ENCODE measurements at places on chromosomes 1 and 21. TPM values are rescaled to one million over a fixed set of nuclear protein-coding genes. Genes with fewer than 3 reads are reported as not detected.
A peak's percentile ranks its signal among the peaks of the same experiment; 100 is the strongest.

DNA sequence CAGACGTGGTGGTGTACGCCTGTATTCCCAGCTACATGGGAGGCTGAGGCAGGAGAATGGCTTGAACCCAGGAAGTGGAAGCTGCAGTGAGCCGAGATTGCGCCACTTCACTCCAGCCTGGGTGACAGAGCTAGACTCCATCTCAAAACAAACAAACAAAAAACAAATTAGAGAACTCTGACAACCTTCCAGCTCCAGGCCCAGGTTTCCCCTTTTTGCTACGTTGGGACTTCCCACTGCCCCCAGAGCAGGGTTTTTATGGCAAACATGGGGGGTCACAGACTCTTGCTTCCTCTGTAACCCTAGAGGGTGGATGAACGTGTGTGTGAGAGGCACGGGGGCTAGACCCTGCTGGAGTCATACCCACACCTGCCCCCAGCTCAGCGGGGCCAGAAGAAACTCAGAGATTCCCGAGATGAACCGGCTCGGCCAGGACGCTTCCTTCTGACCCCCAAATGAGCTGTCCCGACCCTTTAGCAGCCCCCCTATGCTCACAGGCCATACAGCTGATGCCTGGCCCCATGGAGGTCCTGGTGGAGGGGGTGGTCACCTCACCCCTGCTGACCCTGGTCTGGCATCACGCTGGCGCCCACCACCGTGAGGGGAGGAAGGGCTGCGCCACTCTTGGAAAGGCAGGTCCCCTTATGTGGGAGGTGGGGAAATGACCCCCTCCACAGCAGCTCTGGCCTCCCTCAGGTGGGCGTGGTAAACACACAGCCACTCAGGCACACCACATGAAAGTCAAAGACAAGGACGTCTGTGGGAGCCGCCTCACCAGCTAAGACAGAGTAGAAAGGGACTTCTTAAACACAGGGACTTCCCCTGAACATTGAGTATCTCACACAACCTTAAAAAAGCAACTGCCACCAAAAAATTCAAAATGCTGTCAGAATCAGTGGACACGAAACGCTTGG lies 7.1 kb downstream of the GPR157 start:
- no peak for DNase-seq

DNA sequence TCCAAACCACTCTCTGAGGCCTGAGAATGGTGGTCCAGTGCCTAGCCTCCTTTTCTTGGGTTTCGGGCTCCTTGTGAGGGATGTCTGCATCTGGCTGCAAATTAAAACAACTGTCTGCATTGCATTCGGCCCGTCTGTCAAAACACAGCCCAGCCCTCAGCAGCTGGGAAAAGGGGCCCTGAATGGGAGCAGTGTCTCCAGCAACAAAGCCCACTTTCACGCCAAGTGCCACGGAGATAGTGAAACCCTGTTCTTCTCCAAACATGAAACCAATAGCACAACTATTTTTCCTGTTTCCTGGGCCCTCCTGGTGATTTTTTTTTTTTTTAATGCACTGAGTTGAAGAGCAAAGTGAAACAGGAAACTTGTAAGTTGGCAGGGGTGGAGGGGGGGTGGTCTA lies 138.4 kb downstream of the PLXNA2 start:
- no peak for DNase-seq

Gene TMEM269
- polyA plus RNA-seq, result not detected

Gene ABCG1
- 0.71 TPM for polyA plus RNA-seq

DNA sequence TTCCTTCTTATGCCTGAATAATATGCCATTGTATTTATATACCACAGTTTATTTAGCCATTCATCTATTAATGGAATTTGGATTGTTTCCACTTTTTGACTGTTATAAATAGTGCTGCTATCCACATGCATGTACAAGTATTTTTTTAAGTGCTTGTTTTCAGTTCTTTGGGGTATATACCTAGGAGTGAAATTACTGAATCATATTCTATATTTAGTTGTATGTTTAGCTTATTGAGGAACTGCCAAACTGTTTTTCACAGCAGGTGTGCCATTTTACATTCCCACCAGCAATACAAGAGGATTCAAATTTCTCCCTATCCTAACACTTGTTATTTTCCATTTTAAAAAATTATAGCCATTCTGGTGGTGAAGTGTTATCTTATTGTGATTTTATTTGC lies 7.6 kb upstream of the HJV start:
- DNase-seq, result no peak

GRCh38 chr1:232589812-232590743 lies 39.9 kb downstream of the SIPA1L2 start:
- no peak for DNase-seq

DNA sequence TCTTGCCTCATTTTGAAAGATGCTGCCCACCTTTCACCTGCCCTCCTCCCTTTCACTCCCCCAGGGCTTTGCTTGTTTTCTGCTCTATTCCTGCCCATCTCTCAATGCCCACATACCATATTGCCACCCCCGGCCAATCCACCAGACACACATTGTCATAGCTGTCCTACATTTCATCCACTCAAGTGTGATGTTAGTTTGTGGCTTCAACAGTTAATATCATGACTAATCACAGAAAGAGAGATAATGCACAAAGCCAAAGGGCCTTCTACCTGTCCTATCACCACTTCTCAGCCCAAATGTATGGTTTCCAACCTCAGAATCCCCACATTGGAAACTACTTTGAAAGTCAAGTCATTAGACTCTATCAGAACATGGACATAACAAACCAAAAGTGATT lies 18.0 kb upstream of the RCSD1 start:
- DNase-seq, result no peak

DNA sequence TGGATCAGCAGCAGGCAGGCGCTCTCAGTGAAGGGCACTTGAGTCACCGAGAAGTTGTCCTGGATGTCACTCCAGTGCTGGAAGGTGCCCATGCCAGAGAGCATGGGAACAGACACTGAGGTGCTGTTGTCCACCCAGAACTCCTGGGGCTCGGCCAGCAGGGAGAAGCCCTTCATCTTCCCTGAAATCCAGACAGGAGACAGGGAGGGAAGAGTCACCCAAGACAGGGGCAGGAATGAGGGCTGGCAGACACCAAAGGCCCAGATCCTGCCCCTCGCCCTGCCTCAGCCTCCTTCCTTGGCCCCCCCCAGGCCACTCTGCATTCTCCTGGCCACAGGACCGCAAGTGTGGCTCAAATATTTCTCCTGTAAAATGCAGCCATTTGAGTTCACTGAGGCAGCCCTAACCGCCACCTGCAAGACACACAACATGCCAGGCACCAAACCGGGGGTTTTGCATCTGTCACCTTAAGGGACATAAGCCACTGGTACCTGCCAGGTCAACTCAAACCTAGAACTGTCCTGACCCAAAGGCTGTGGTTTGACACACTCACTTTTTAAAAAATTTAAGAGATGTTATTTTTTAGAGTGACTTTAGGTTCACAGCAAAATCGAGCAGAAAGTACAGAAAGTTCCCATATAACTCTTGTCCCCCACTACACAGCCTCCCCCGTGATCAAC lies 7.8 kb downstream of the AGT start:
- DNase-seq, result no peak

DNA sequence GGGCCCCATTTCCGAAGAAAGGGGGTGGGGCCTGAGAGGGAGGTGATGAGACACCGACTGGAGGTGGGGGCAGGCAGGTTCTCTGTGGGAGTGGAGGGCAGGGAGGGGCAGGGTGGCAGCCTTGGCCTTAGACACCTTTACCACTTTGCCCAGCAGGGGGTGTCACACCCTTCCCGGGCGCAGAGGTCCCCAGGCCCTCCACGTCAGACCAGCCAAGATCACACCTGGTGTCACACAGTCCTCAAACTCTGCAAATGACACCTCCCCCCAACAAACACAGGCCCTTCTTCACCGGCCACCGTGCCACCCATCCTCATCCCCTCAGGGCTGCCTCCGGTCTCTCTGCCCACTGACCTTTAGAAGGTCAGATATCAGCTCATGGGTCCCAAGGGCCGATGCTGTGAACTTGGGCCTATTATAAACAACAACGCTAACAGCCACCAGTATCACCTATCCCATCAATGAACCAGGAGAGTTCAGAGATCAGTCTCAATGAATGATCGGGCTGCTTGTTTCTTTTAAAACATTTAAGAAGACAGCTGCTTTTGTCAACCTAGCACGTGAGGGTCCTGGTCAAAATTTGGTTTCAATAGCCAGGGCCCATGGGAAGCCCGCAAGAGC lies 103.9 kb downstream of the CASZ1 start:
- DNase-seq, result no peak

DNA sequence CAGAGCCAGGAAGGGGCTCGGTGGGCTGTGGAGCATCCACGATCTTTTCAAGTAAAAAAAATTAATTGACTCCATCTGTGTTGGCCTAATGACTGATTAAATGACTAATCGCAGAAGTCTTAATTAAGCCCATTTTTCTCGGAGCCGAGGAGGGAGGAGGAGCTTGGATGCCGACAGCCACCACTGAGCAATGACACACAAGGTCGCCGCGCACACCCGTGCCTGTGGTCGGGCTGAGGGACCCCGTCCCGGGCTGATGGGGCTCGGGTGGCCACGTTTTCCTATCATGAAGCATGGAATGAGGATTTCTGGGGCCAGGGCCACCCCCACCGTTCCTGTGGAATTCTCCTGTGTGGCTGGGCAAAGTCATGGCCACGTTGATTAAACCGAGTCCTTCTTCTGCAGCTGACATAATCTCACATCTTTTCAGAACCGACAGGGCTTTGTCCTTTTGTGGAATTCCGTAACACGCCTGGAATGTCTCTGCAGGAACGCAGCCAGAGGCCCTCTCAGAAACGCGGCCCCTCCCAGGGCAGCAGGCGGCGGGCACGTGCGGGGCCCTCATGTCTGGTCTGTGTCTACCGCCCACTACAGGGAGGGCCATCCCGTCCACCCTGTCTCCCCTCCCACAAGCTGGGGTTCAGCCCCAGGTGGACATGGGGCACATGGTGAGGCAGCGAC lies 60.7 kb downstream of the MORN1 start:
- DNase-seq, result peak; percentile 62

GRCh38 chr21:34881839-34882371 lies 167.2 kb downstream of the RUNX1 start:
- DNase-seq, result peak; percentile 67

Gene SH2D5
- 4.9 TPM for polyA plus RNA-seq

Gene VWA5B1
- not detected for polyA plus RNA-seq

GRCh38 chr21:41251961-41252642 lies 64.5 kb upstream of the FAM3B start:
- DNase-seq, result peak; percentile 65

Gene NGF
- 6.7 TPM for polyA plus RNA-seq

DNA sequence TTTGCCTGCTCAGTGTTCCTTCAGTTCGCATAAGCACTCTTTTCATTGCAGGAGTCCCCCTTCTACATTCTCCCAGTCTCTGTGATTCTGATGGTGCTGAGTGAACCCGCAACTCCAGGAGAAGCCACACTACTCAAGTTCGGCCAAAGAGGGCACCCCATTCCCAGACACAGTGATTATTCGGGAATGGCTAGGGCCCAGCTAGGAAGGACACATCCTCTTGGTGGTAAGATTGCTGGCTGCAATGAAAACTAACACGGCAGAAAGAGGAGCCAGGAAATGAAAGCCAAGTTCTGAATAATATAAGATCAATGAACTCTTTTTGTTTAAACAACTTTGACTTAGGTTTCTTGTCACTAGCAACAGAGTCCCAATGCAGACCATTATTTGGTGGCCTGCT lies 14.9 kb downstream of the CREG1 start:
- DNase-seq, result no peak

DNA sequence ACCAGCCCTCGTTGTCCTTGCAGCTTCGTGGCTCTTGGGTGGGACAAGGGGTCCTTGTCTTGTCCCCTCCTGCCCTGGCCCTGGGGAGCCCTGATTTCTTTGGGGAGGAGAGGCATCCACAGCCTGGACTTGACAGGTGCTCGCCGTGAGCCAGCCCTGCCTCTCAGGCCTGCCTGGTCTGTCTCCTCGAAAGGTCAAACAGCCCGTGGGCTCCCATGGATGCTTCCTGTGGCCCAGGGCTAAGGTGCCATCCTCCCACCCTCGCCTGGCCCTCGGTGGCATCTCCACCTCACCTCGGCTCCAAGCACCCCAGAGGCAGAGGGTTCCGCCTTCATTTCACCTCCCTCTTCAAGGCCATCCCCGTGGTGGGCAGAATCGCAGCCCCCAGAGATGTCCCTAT lies 9.0 kb downstream of the LRRC3 start:
- DNase-seq, result no peak
